Activated CD4-positive, alpha-beta T cell treated with anti-CD3 and anti-CD28 coated beads for 24 hours (primary cell): ENCODE measurements at places on chromosomes 11 and 22.

GRCh38 chr11:120714438-120714837 is 202.9 kb downstream of the GRIK4 start:
- no peak for DNase-seq

DNA sequence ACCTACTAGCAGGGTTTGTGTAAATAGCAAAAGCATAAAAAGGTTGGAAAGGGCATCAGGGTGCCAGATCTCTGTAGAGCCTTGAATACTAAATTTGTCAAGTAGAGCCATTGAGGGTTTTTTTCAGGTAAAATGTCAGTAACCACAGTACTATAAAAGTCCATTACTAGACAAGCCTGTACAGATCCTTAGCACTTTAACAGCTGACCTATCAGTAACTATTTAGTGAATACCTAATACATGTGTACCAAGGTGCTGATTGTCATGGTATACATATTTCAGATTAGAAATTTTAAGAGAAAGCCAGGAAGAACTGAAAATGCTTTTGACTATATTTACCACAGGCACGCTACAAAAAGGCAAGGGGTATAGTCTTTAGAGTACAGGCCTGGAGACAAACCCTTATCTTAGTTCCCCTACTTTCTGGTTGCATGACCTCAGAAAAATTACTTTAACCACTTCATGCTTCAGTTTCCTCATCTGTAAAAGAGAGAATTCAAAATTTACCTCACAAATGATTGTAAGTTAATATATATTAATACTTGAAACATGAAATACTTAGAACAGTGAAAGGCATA is 57.9 kb downstream of the RAB38 start:
- DNase-seq: no peak

GRCh38 chr11:134019500-134019899 is 49.4 kb upstream of the JAM3 start:
- no peak for DNase-seq

DNA sequence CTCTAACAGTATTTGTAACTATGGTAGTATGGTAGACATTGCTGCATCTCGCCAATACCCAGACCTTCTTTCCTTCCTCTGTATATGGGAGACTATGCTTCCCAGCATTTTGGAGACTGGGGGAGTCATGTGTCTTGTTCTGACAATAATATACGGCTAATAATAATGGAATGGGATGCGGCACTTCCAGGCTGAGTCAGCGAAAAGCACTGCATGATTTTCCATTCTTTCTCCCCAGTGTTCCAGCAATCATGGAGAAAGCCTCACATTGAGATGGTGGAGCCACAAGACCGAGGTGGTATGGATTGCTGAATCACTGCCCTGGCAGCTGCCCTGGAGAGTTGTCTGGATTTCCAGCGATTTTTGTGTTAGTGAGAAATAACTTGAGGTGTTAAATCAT is 77.1 kb upstream of the FIBIN start:
- DNase-seq: no peak
